ENCODE measurements at places on chromosomes 11 and 22.

DNA sequence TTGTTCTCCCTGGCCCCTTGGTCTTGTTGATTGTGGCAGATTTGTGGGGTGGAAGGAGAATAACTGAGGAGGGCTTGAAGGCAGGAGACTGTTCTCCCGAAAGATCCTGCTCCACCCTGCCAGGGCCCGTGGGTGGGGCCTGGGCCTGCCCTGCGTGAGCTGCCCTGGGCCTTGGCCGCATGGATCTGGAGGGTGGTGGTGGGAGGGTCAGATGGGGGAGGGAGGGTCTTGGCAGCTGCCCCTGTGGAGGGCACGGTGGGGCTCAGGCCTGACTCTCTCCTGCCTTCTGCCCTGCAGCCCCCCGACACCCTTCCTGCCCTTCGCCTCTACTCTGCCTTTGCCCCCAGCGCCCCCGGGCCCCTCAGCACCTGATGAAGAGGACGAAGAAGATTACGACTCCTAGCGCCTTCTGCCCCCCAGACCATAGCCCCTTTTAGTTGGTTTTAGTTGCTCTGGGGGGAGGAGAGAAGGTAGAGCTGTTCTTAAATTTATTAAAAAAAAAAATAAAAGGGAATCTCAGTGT is 1.9 kb downstream of the DRAP1 start:
- no peak for DNase-seq

DNA sequence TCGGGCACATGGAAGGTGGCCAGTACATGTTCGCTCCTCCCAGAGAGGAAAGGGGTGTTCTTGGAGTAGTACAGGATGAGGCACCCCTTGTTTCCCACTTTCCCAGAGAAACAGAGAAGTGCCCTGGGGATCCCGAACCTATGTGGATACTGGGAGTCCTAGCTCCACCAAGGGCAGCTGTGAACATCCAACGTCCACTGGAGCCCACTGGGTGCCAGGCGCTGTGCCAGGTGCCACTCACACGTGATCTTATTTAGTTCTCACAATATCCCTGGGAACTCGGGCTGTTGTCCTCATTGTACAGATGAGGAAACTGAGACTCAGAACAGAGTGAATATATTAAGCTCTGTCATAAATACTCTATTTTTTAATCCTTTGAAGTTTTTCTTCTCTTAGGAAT is 12.0 kb downstream of the SLCO2B1 start:
- no peak for DNase-seq

GRCh38 chr22:32692371-32692770 is 109.1 kb upstream of the TIMP3 start:
- DNase-seq: no peak

- DNase-seq: no peak
Observed at GRCh38 chr11:113552271-113552670, 77.1 kb upstream of the DRD2 start.

GRCh38 chr11:104771763-104772162 is 126.5 kb downstream of the CASP12 start:
- peak; percentile 66 for DNase-seq

GRCh38 chr11:46564459-46564858 is 29.4 kb downstream of the AMBRA1 start:
- DNase-seq: peak; percentile 61

GRCh38 chr22:37569009-37569920 is 9.0 kb downstream of the CDC42EP1 start:
- no peak for DNase-seq

- DNase-seq: no peak
Observed at GRCh38 chr11:133814588-133815100, 30.7 kb downstream of the SPATA19 start.

DNA sequence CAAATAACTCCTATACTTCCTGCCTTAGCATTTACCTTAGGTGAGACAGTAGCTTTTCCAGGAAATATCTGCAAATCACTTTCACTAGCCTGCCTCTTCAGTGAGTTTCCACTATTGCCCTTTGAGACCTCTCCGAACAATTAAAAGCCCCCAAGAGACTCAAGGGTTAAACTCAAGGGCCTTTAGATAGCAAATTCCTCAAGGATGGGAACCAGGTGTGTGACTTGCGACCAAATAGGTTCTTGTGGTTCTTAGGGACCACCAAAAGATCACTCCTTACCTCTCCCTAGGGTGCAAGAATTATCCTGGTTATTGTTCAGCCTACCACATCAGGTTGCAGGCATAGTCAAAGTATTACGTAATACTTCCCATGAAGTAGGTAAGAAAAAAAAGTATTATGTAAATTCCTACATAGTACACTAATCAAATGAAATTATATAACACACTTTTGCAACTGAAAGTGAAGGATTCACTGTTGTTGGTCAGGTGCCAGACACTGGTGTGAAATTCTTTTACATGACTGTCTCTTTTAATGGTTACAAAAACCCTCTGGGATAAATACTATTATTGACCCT is 1.4 kb upstream of the RDX start:
- peak; percentile 60 for DNase-seq

DNA sequence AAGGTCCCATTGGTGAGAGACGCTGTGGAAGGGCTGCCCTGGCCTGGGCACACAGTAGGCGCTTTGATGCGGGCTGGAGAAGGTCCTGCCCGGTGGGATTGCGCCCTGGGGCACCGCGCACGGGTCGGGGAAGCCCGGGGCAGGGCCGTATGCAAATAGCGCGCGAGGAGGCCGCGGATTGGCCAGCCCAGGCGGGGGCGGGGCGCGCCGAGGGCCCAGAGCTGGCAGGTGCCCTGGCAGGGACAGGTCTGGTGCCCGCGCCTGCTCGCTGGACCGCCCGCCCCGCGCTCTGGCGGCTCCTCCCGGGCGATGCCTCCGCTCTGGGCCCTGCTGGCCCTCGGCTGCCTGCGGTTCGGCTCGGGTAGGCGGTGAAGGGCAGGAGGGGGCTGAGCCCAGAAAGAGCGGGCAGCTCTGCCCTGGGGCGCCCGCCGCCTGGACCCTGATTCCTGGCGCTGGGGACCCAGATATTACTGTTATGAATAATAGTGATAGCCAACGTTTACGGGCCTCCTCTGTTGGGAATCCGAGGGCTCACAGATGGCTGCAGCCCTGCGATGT is at the start of gene UPK3A:
Gene UPK3A (plus strand): TSS at position 245 of the 558 bp plus-strand sequence. CDS start 65 bp downstream, at position 310.
- DNase-seq: no peak

- no peak for DNase-seq
Observed at GRCh38 chr11:58979222-58979621, 39.9 kb downstream of the GLYATL1 start.

- DNase-seq: no peak
Observed at GRCh38 chr11:30000986-30001750, 15.7 kb downstream of the KCNA4 start.

GRCh38 chr22:20312396-20313191 is 7.3 kb downstream of the DGCR6L start:
- no peak for DNase-seq

GRCh38 chr22:19463491-19464469 is 15.2 kb downstream of the UFD1 start:
- peak; percentile 61 for DNase-seq

- DNase-seq: no peak
Observed at GRCh38 chr22:39150848-39151215, 1.6 kb downstream of the CBX7 start.

- DNase-seq: peak; percentile 81
Observed at GRCh38 chr11:120205596-120206161, 5.2 kb upstream of the OAF start.

DNA sequence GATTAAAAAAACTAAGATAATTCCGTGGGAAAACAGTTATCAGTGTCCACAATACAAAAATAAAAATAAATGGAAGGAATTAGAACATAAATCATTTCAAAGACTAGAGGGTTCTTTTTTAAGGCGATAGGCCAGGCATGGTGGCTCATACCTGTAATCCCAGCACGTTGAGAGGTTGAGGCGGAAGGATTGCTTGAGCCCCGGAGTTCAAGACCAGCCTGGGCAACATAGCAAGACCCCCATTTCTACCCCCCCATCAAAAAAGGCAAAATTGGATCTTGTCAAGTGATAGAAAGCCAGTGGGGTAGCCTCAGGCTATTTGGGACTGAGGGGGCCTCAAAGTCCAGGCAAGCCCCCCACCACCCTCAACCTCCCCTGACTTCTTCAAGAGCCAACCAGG is 20.6 kb upstream of the POLA2 start:
- DNase-seq: no peak

- DNase-seq: no peak
Observed at GRCh38 chr11:107504981-107505380, 47.4 kb upstream of the CWF19L2 start.

- DNase-seq: no peak
Observed at GRCh38 chr22:30224161-30224857, 22.2 kb downstream of the LIF start.

GRCh38 chr11:69215784-69216415 is 60.2 kb downstream of the SMIM38 start:
- DNase-seq: no peak

DNA sequence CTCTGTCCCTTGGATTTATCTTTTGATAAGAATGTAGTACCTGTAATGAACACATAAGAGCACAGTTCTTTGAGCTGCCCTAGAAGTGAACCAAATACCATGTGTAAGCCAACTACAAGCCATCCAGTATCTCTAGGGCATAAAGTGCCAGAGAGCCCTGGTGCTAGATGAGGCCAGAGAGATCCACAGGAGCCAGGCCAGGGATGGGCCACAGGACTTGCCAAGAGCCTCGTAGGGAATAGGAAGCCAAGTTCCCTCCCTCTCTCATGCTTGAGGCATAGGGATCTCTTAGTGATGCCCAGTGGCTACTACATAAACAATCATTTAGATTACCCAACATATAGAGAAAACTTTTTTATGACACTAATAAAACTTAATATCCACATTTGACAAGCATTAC is 64.8 kb upstream of the FAR1 start:
- no peak for DNase-seq

GRCh38 chr11:1207401-1208143 is 15.3 kb upstream of the MUC5B start:
- DNase-seq: no peak

DNA sequence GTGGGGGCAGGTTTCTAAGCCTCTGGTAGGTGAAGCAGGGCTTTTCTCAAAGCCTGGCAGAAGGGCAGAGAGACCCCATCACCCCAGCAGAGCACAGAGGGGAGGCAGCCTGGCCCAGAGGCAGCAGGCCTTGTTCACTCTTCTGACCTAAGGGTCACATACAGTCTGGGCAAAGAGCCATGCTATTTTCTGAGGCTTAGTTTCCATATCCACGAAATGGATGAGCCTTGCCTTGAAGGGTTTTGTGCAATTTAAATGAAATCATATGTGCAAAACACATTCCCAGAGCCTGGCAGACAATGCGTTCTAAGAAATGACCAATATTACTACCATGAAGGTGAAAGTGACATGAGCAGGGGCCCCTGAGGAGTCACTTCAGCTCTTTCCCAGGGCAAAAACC is 44.5 kb downstream of the HIRA start:
- DNase-seq: no peak

- DNase-seq: no peak
Observed at GRCh38 chr22:31691408-31691807, 29.4 kb upstream of the PISD start.

DNA sequence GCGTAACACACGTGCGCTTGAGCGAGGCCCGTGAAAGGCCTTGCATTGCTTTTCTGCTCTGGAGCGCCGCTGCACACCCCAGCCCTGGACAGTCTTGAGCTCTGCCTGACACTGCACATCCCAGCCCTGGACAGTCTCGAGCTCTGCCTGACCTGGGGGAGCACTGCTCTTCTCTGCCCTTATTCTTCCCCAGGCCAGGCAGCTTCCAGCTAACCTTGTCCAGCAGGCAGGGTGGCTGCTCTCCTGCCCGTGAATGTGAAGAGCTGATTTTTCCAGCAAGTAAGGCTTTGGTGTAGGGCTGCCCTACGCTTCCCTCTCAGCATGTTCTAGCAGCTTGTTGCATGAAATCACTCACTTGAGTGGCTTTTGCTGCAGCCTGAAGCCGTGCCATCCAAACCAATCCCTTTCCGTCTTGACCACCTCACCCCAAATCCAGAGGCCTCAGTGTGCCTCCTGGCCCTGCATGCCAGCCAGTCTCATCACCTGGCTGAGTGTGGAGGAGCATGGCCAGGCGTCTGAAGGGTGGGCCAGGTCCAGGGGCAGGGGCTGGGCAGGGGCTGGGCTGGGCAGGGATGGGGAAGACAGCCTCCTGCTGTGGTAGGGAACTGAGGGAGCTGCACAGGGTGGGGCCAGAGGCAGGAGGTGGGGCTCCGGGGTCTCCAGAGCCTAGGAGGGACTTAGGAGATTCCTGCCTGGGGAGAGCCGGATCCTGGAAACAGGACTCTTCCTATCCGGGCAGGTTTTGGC is 89.5 kb upstream of the B3GAT1 start:
- DNase-seq: no peak

GRCh38 chr11:103007521-103007920 is 52.0 kb upstream of the MMP13 start:
- peak; percentile 61 for DNase-seq

Measured in amniotic epithelial cell (primary cell).